ENCODE measurements at places on chromosomes 11 and 22.
A peak's percentile ranks its signal among the peaks of the same experiment; 100 is the strongest.

DNA sequence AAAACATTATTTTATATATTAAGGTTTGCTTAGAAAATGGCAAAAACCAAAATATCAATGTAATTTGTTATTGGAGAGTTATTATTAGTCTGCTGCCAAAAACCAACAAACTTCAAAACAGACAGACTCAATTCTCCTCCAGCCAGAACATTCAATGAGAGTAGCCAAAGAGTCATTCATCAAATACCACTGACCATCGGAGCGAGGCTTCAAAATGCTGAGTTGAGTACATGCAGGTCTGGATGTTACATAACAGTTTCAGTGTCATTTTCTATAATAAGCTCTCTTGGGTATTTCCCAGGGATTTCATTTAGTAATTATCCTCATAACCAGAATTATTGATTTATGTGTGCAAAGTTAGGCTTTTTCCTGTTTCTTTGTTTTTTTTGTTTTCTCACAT is 42.6 kb downstream of the CHST1 start:
- no peak for DNase-seq

- no peak for DNase-seq
Observed at GRCh38 chr22:29581799-29582198, 886 bp upstream of the NIPSNAP1 start.

- no peak for DNase-seq
Observed at GRCh38 chr22:19577422-19577966, 53.3 kb upstream of the CLDN5 start.

DNA sequence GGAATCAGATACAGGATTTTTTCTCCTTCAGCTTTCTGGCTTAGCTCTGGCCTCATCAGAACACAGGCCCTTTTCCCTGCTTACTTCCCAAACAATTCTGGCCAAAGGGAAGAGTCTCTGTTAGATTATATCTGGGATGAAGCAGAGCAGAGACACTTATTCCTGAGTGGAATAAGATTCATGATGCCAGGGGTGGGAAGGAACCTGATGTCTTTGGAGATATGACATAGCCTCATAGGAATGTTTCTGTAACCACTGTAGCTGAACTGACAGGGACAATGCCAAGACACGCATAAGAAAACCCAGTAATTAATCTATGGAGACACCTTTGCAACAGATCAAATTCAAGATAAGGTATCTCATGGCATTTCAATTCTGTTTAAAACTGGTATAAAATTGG is 177.1 kb upstream of the RAG2 start:
- DNase-seq = no peak

DNA sequence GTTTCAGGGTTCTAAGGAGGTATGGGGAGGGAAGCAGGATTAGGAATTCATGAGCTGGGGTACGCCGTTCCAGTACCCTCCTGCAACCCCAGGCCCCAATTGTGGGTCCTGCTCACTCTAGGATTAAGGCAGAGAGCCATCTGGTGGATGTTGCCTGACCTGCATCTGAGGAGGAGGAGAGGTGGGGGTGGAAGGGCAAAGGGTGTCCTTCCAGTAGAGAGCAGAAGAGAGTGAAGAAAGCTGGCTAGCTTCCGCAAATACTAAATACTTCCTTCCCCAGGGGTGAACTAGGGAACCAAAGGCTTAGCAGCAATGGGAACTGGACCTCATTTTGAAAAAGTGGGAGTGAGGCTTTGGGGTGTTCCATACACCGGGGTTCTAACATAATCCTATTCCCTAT is 10.6 kb downstream of the LRRC51 start:
- DNase-seq = no peak

DNA sequence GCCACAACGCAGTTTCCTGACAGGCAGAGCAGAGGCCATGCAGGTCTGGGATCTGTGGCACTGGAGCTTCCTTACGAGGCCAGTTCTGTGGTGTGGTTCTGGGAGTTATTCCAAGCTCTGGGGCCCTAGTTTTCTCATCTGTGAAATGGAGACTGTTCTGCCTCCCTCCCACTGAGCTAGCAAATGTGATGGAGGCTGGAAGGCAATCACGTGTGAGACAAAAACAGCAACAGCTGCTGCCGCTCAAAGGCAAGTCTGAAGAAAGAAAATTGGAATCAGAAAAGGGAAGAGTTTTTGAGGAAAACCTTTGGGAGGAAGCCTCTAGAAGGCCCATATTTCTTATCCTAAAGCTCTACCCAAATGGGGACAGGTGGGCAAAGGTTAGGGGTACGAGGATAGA is 8.3 kb upstream of the RIC3 start:
- no peak for DNase-seq

GRCh38 chr22:38272373-38273134 is at the start of gene TMEM184B:
TSS of gene TMEM184B (minus strand) at chr22:38273010. CDS start at chr22:38247961, 25,049 bp downstream.
- DNase-seq = peak; percentile 68

- DNase-seq = no peak
Observed at GRCh38 chr11:43556612-43557375, 123.7 kb upstream of the HSD17B12 start.

GRCh38 chr22:24928322-24928721 is 18.2 kb downstream of the LHFPL7 start:
- DNase-seq = no peak

DNA sequence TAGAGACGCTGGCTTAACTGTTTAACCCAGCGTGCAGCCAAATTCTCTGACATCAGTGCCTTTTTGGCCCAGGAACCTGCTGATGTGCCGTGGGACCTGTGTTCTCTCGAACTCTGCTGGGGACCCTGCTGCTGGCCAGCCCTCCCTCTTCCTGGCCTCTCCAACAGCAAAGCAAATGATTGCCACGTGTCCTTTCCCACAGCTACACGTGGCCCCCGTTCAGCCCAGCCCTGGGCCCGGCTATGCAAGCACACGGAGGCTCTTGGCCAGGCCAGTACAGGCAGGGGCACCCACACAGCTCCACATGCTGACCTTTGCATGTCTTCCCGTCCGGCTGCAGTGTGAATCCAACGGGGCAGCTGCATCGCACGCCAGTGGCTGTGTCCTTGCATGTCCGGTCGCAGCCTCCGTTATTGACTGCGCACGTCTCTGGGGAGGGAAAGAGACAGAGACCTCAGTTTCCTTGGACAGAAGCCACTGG is 51.6 kb upstream of the TTLL12 start:
- no peak for DNase-seq

- DNase-seq = no peak
Observed at GRCh38 chr22:49025791-49026493, 801.7 kb downstream of the BRD1 start.

DNA sequence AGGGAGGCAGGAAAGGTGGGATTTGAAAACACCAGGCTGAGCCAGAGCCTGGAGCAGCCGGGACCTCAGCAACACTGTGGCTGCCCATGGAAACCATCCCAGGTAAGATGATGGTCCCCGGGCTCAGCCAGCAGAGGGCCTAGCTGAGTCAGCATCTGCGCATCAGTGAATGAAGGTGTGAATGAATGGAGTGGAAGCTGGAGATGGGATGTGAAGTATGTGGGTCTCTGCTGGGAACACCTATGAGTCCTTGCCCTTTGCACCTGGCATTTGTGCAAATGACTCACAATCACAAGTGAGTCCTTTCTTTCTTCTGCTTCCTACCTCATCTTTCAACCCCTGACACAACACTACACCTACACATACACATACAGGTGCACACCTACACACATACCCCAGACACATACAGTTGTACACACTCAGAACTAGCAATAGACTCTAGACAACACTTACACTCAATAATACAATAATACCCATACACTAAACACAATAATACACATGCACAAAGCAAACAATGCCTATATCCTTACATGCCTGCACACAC is 62.8 kb upstream of the PRDM11 start:
- DNase-seq = no peak

DNA sequence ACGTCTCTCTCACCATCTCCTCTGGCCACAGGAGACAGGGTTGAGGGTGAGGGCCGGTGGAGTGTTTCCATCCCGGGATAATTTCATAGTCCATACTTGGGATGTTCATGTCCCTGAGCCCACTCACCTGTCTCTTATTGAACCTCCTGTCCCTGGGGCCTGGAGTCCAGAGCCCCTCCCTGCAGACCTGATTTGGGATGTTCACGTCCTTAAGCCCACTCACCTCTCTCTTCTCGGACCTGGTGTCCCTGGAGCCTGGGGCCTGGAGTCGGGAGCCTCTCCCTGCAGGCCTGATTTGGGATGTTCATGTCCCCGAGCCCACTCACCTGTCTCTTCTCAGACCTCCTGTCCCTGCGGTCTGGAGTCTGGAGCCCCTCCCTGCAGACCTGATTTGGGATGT is 868.2 kb downstream of the BRD1 start:
- DNase-seq = no peak

GRCh38 chr11:5534046-5534445 is 14.3 kb downstream of the OR52H1 start:
- no peak for DNase-seq

DNA sequence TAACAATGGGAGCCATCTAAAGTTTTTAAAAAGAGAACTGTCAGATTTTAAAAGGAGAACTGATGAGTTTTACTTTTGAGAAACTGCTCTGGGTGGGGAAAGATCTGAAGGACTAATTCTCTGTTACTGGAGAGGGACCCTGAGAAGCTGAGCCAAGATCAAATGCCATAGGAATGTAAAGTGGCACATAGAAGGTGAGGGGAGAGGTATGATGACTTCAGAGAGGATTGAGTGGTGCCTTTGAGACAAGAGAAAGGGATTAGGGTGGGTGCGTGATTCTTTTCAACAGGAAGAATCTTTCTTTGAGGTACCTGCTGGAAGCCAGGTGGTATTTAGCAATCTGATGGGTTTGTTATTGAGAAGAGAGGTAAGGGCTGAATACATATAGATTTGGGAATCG is 9.0 kb downstream of the CRKL start:
- DNase-seq = no peak

- no peak for DNase-seq
Observed at GRCh38 chr11:66720223-66720898, 8.7 kb downstream of the SPTBN2 start.

GRCh38 chr11:4102711-4103110 is 8.1 kb downstream of the RRM1 start:
- no peak for DNase-seq

- DNase-seq = no peak
Observed at GRCh38 chr11:69295995-69296889, 2.3 kb downstream of the MYEOV start.

- no peak for DNase-seq
Observed at GRCh38 chr11:43245466-43245865, 66.3 kb upstream of the API5 start.

DNA sequence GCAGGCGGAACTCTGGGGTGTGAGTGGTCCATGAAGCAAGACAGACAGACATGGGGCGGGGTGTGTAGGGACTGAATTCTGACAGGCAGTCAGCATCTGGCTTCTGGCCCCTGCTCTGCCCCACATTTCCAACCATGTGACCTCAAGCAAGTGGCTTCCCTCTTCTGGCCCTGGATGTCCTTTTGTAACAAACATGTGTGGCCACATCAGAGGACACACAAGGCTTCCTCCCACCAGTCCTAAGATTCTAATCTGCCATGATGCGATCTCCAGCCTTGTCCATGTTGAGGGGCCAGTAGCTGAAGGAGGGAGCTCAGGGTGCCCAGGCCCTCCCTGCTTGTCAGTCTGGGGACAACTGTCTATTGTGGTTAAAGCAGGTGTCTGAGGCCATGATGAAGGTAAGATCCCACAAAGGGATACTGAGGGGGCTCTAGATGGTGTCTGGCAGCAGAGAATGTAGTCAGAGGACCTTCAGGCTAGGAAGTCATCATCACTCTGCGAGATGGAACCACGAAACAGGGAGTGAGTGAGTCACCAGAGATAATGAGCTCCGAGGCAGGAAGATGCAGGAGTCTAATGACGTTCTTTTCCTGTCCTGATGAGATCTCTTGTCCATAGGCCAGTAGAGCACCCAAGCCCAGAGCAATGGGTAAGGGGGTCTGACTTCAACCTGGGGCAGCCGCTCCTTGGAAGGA is 27.4 kb downstream of the DRD2 start:
- DNase-seq = no peak

DNA sequence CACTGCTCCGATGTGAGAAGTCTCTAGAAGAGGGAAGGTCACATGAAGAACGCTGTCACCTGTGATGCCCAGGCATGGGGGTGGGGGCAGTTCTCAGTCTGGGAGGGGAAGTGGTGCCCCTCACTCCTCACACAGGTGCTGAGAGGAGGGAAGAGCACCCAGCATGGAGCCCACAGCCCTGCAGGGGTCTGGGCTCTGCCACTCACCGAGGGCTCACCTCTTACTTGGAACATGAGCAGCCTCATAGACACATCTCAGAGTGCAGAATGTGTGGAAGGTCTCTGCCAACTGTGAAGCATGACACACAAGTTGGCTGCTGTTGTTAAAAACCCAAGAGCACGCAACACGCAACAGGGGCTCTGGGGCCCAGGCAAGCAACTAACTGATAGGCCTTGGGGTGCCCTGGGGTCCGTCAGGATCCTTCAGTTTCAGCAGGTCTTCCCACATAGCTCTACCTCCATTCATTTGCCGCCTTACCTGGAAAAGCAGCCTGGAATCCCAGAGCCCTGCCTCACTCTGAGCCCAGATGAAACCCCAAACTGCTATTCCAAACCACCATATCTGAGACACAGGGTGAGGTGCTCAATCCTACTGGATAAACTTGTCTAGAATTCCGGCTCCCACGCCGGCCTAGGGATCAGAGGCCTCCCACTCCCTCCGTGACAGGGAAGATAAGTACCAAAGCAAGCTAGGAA is 17.5 kb upstream of the TMPRSS4 start:
- DNase-seq = no peak

DNA sequence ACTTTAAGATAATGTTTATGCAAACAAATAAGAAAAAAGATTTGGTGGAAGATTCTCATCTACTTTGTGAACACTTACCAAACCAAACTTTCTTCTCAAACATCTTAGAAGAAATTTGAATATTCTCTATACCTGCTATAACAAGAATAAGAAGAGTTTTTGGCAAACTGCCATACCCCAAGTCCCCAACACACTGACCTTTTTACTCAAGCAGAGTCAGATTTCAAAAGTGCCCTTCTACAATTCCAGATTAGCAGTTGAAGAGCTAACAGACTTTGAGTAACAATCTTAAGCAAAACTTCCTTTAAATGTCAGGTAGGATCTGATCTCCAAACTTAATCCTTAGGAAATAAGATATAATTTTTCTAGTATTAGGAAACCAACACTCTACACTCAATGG is 33.9 kb downstream of the TSG101 start:
- DNase-seq = no peak

DNA sequence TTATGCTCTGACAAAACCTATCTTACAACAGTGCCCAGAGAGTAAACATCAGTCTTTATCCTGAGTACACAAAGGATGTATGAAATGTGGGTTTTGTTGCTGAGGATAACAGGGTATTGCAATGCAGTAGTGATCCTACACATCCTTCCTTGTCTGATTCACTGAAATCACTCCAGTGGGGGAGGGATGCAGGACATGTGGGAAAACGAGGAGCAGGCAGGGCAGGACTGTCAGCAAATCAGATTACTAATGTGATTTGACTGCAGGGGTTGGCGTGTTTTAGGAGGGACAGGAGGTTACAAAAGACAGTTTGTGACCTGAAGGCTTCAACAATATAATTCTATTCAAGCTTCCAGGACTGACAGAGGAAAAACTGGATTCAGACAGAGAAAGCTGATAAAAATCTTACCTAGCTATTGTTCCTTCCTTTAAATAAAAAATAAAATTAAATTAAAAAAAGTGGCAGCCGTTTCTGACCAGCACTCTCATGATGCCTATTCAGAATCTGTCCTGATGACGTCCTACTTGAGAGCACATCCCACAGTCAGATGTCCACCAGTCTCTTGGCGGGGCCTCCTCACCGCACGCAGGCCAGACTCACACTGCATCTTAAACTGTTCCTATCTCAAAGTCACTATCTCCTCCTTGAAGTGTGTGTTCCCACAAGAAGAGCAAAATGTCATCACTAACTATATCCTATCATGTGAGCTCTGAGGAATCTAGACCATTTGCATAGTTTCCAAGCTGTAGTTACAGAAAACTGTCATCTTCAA is 50.6 kb upstream of the MN1 start:
- no peak for DNase-seq
